ENCODE measurements at places on chromosomes 11 and 22.

DNA sequence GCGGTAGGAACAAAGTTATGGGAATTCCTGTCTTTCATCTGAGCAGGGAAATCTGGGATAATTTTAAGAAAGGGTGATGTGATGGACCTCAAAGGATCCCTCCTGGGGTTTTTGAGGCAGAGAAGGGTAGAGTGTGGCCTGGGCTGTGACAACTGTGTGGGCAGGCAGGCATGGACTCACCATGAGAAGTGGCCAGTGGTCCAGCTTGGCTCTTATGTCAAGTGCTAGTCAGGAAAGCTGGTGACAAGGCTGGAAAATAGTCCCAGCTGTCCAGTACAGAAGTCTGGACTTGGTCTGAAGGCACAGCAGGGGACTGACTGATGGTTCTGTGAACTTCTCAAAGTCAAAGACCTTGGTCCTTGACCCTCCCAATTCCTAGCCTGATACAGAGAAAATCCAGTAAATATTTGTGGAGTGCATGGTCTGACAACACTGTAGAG, 1.7 kb downstream of the PPFIBP2 start:
- DNase-seq, result no peak
- no peaks in the 10 kb centered on the region for H3K27me3 ChIP-seq
- H3K27ac ChIP-seq, result no peak overlapping the region
- no peak overlapping the region for H3K4me3 ChIP-seq
- no peaks in the 10 kb centered on the region for H3K36me3 ChIP-seq

DNA sequence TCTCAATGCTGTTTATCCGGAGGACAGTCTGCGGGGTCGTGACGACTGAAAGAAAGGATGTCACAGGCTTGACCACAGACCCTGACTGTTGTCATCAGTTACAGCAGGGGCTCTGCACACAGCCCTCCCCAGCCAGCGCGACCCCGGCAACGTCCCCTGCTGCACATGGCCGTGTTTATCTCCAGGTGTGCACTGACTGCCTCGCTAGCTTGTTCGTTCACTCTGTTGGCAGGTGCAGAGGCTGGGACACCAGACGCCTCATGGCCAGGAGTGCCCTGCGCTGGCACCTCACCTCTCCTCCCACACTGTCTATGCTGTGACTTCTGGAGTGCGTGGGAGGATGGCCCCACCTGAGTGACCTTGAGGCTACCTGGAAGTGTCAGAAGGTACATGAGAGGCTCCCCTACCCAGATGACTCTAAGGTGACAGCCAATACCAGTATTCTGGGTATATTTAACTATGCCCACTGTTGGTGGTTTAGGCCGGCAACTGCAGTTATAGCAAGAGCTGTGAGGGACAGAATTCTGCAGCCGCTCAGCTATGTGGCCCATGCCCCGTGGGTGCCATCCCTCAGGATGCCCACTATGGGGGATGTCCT, 12.2 kb downstream of the MRPL21 start:
- peaks cover 16% of the 10 kb centered on the region for H3K4me1 ChIP-seq
- no peaks in the 10 kb centered on the region for H3K27me3 ChIP-seq
- H3K36me3 ChIP-seq, result peaks cover 30% of the 10 kb centered on the region
- peak overlapping the region; percentile 63 for H3K27ac ChIP-seq
- DNase-seq, result no peak
- no peak overlapping the region for H3K4me3 ChIP-seq

GRCh38 chr22:41411021-41411851, 29.5 kb downstream of the TEF start:
- DNase-seq, result peak; percentile 28
- no peaks in the 10 kb centered on the region for H3K27me3 ChIP-seq
- peaks cover 68% of the 10 kb centered on the region for H3K4me1 ChIP-seq

GRCh38 chr11:12238420-12238819, 128.0 kb downstream of the MICAL2 start:
- no peak for DNase-seq
- H3K27ac ChIP-seq, result no peak overlapping the region
- no peak overlapping the region for H3K4me3 ChIP-seq
- no peaks in the 10 kb centered on the region for H3K36me3 ChIP-seq
- no peaks in the 10 kb centered on the region for H3K27me3 ChIP-seq
- peaks cover 54% of the 10 kb centered on the region for H3K4me1 ChIP-seq

GRCh38 chr22:36206255-36206654, 4.6 kb upstream of the APOL4 start:
- no peaks in the 10 kb centered on the region for H3K27me3 ChIP-seq
- no peak overlapping the region for H3K4me3 ChIP-seq
- H3K4me1 ChIP-seq, result peaks cover 19% of the 10 kb centered on the region
- H3K36me3 ChIP-seq, result no peaks in the 10 kb centered on the region

DNA sequence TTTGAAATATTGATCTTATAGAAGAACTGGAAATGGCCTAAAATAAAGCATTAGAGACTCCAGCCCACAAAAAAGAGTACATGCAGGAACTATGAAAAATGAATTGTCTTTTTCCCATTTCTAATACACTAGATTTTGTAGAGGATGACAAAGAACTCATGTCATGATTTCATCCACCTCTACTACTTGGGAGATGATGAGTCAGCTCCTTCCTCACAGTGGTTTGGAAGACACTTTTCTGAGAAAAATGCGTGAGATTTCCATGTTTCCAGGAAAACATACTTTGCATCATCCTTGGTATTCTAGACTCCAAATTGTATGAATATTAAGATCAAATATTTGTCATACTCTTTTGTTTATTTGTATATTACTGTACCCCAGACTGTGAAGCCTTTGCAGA, 500.5 kb downstream of the FAM181B start:
- H3K27me3 ChIP-seq, result no peaks in the 10 kb centered on the region
- DNase-seq, result no peak
- H3K27ac ChIP-seq, result no peak overlapping the region

- peaks cover 30% of the 10 kb centered on the region for H3K4me1 ChIP-seq
Measured at GRCh38 chr11:126139111-126140091, 72.0 kb downstream of the RPUSD4 start.

DNA sequence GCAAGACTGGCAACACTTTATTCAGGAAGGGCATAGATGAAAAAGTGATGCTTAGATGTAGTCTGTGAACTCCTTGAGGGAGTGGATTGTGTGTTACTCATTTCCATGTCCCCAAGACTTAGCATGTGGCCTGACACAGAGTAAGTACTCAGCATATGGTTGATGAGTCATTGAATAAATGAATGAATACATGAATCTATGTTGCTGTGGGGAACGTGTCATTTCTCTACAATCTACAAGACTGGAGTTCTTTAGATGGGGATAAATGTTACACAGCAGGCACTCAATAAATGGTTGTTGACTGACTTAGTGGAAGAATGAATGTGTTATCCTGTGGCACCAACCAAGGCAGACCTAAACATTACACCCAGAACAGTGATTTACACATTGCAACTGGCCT, 17.9 kb downstream of the BPIFC start:
- no peak for DNase-seq
- no peaks in the 10 kb centered on the region for H3K27me3 ChIP-seq
- H3K36me3 ChIP-seq, result no peaks in the 10 kb centered on the region

- no peak overlapping the region for H3K27ac ChIP-seq
- H3K36me3 ChIP-seq, result no peaks in the 10 kb centered on the region
- no peaks in the 10 kb centered on the region for H3K4me1 ChIP-seq
- DNase-seq, result no peak
- H3K27me3 ChIP-seq, result no peaks in the 10 kb centered on the region
- no peak overlapping the region for H3K4me3 ChIP-seq
Measured at GRCh38 chr11:97622795-97623194, 1233.0 kb downstream of the JRKL start.

- no peaks in the 10 kb centered on the region for H3K27me3 ChIP-seq
- no peaks in the 10 kb centered on the region for H3K4me1 ChIP-seq
- DNase-seq, result no peak
- peaks cover 4% of the 10 kb centered on the region for H3K36me3 ChIP-seq
- H3K27ac ChIP-seq, result no peak overlapping the region
- no peak overlapping the region for H3K4me3 ChIP-seq
Measured at GRCh38 chr11:61349916-61350315, 11.8 kb downstream of the CYB561A3 start.

GRCh38 chr11:128764424-128765095, 70.7 kb downstream of the FLI1 start:
- DNase-seq, result peak; percentile 89
- H3K27me3 ChIP-seq, result no peaks in the 10 kb centered on the region
- H3K27ac ChIP-seq, result peak overlapping the region; percentile 28
- H3K4me1 ChIP-seq, result peaks cover 19% of the 10 kb centered on the region
- H3K36me3 ChIP-seq, result no peaks in the 10 kb centered on the region
- H3K4me3 ChIP-seq, result no peak overlapping the region

DNA sequence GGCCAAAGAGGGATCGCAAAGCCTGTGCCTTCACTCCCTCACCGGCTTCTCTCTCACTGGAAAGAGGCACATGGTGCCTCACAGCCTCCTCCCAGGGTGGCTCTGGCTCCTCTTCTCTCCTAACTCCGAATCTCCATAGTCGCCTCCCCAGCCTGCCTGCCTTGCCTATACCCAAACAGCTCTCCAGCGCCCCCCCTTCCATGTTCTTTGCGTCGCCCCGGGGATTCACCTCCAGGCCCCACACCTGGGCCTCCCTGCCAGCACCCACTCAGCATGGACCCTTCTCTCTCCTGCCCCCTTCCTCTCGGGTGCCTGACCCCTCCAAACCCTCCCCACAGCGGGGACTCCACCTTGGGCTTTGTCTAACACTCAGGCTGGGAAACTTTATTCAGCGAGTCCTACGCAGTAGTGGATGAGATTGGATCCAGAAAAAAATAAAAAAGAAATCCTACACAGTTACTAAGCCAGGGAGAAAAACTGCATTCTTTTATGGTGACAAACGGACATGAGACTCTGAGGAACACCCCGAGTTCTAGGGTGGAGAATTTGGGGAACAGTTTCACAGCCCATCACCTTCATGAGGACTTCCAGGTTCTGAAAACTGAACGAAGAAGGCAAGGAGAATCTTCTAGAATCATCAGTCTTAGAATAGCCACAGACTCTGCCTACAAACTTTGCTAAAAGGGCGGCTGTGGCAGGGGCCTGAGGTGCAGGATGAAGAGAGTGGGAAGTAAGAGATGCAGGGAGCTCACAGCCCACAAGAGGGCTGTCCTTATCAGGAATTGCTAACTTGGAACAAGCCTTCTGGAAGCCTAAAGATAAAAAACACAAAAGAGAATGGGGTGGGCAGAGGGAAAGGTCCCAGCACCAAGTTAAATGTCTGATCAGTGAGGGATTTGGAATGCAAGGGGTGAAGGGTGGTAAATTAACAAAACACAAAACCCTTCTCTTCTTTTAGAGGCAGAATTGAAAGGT, 5.3 kb downstream of the PPM1F start:
- no peak overlapping the region for H3K4me3 ChIP-seq
- DNase-seq, result no peak
- no peaks in the 10 kb centered on the region for H3K27me3 ChIP-seq
- no peaks in the 10 kb centered on the region for H3K36me3 ChIP-seq

GRCh38 chr11:16133867-16134266, 222.5 kb downstream of the SOX6 start:
- no peaks in the 10 kb centered on the region for H3K36me3 ChIP-seq
- H3K4me3 ChIP-seq, result no peak overlapping the region
- no peaks in the 10 kb centered on the region for H3K27me3 ChIP-seq
- no peak overlapping the region for H3K27ac ChIP-seq

DNA sequence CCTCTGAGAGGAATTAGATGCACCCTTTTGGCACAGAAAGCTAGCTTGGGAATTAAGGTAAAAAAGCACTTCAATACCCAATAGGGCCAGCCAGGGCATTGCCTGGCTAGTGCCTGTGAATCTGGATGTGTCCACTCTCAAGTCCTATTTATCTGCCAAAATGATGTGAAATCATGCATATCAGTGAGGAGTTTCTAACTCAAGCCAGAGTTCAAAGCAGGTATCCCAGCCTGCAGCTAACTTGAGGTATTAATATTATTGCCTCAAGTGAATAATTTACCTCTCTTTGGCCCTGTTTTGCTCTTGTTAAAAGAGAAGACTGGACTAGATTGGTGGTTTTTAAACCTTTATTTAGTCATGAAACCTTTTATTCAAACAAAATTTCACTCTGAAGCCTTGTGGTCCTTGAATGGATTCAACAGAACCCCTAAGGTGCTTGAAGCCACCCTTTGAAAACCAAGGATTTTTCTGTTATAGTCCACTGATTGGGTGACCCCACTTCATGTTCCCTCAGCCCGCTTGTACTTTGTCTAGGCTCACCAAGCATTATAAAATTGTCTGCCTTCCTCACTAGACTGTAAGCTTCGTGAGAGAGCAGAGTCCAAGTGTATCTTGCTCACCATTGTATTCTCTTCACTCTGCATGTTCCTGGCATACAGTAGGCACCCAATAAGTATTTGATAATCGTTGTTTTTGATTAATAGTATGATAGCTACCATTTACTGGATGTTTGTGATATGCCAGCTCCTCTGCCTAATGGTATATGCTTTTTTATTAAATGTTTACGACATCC, 4.5 kb downstream of the RNF121 start:
- no peak overlapping the region for H3K27ac ChIP-seq
- no peaks in the 10 kb centered on the region for H3K36me3 ChIP-seq
- H3K27me3 ChIP-seq, result no peaks in the 10 kb centered on the region
- no peak for DNase-seq
- H3K4me1 ChIP-seq, result peaks cover 41% of the 10 kb centered on the region

DNA sequence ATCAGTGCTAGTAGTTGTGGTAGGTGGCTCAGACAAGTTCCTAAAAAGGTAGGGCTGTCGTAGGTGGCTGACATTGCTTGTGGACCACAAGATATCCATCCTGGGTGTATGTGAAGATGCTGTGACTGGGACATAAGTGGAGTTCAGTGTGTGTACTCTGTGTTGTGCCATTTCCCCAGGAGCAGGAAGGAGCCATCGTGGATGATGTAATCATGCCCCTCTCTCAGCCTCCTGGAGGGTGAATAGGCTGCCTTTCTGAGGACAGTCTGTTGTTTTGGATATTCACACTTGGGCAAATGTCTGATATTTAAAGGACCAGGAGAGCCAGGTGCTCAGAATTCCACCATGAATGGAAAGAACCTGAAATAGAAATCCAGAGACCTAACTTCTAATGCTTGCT, 2.7 kb downstream of the HEPHL1 start:
- no peak for DNase-seq
- no peaks in the 10 kb centered on the region for H3K27me3 ChIP-seq
- no peak overlapping the region for H3K4me3 ChIP-seq

GRCh38 chr11:130126516-130126915, 33.1 kb upstream of the ST14 start:
- H3K36me3 ChIP-seq, result peaks cover 14% of the 10 kb centered on the region
- no peaks in the 10 kb centered on the region for H3K4me1 ChIP-seq
- no peaks in the 10 kb centered on the region for H3K27me3 ChIP-seq
- no peak overlapping the region for H3K27ac ChIP-seq
- no peak for DNase-seq

DNA sequence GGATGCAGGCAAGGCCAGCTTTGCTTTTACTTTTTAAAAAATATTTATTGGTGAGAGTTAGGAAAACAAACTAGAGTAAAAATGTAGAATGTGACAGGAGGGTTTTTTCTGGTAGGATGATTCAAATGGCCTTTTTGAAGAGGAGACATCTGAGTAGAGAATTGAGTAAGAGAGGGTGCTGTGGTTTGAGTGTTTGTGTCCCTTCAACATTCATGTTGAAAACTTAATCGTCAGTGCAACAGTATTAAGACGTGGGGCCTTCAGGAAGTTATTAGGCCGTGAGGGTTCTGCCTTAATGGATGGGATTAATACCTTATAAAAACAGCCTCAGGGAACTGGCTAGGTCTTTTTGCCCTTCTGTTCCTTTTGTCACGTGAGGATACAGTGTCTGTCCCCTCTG, 288.8 kb upstream of the C11orf87 start:
- H3K4me1 ChIP-seq, result no peaks in the 10 kb centered on the region
- H3K27me3 ChIP-seq, result no peaks in the 10 kb centered on the region
- no peak overlapping the region for H3K4me3 ChIP-seq
- no peaks in the 10 kb centered on the region for H3K36me3 ChIP-seq
- H3K27ac ChIP-seq, result no peak overlapping the region

All from body of pancreas (tissue), 4 donors.